ENCODE measurements at places on chromosomes 1 and 21.

GRCh38 chr21:46295996-46296752, 10.0 kb downstream of the YBEY start:
- no peak for DNase-seq

DNA sequence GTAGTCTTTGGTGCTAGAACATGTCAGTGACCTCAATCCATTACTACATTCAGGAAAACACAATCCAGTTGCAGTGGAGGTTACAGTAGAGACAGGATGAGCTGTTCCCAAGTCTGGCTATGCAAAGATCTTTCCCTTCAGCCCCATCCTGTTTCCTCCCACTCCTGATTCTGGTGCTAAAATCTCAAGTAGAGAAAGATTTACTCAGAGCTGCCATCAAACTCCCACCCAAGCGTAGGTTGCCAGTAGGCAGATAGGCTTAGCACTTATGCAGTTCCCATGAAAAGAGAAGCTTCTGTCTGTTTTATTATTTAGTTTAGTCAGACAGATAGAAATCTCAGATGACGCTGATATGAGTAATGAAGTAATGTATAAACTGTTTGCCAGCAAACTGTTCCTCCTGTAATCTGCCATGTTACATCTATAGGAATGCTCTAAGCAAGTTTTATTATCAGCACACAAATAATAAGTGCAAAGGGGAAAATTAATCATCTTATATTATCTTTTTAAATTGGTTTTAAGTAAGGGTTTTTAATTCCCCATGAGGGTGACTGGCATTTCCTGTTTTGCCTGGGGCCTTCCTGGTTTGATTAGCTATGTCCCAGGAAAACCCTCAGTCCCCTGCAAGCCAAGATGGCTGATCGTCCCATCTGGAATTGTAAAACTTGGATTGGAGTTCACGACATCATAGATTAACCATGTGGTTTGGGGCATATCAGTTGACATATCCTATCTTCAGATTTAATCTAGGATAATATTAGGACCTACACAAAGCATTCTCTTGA, 188.3 kb upstream of the PALMD start:
- no peak for DNase-seq

DNA sequence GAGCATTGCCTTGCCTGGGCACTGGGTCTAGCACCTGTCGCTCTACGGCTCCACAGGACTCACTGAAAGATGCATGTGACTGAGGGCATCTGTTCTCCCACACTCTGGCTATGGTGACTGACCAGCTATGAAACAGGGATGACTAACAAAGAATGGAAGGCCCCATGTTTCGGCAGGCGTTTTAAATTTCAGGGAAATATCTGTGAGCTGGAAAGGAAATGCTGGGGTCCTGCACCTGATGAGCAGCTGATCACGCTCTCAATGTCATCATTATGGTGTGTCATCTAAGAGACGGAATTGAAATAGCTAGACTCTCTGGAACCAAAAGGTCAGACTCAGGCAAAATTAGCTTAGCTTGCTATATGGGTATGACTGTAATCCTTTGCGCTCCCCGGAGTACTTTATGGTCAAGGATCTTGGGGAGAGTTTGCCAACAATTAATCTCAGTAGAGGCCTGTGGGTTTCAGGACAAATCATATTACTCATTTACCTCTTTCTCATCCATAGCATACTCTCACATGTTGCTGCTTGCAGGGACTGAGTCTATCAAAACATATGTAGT, 24.5 kb upstream of the PALMD start:
- DNase-seq, result no peak

DNA sequence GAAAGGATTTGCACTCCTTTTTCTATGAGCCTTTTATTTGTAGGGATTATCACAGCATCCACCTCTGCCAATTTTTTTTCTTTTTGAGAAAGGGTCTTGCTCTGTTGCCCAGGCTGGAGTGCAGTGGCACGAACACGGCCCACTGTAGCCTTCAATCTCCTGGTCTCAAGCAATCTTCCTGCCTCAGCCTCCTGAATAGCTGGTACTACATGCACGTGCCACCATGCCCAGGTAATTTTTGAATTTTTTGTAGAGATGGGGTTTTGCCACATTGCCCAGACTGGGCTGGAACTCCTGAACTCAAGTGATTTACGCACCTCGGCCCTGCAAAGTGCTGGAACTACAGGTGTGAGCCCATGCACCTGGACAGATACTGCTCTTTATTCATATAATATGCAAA, 2.1 kb downstream of the SAMSN1 start:
- no peak for DNase-seq

- no peak for DNase-seq
Measured at GRCh38 chr1:198519639-198520501, 20.6 kb downstream of the ATP6V1G3 start.

GRCh38 chr21:39775816-39776215, 30.8 kb downstream of the IGSF5 start:
- DNase-seq, result no peak

DNA sequence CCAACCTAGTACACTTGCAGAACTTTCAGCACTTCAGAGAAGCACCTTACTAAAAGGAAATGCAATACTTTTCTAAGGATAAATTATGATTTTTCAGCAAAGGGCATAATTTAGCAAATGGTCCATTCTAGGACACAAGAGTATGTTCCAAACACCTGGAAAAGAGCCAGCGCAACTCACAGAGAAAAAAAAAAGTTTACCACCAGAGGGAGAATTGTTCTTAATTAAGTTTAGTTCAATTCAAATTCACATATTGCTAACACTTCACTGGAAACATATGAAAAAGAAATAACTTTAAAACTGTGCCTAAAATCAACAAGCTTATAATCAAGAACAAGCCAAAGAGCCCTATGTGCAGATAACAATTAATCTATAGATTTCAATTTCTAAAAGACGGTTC, 338.1 kb downstream of the SEC16B start:
- DNase-seq, result no peak

- peak; percentile 85 for DNase-seq
Measured at GRCh38 chr1:43453442-43454269, at the start of gene HYI. HYI (minus strand) TSS chr1:43453931; CDS start chr1:43453793, 138 bp downstream.

GRCh38 chr21:34617753-34618339, 2.9 kb upstream of the RCAN1 start:
- no peak for DNase-seq

GRCh38 chr1:223209293-223209898, 66.3 kb upstream of the TLR5 start:
- no peak for DNase-seq

- DNase-seq, result no peak
Measured at GRCh38 chr1:83671586-83671985, 327.3 kb downstream of the TTLL7 start.

- DNase-seq, result no peak
Measured at GRCh38 chr1:186231861-186232436, 143.1 kb downstream of the TPR start.

- DNase-seq, result no peak
Measured at GRCh38 chr1:75796376-75797272, at the start of gene MSH4. MSH4 (plus strand) TSS chr1:75796882; CDS start chr1:75796986, 104 bp downstream.

GRCh38 chr1:5691795-5692509, 300.3 kb downstream of the NPHP4 start:
- DNase-seq, result no peak

DNA sequence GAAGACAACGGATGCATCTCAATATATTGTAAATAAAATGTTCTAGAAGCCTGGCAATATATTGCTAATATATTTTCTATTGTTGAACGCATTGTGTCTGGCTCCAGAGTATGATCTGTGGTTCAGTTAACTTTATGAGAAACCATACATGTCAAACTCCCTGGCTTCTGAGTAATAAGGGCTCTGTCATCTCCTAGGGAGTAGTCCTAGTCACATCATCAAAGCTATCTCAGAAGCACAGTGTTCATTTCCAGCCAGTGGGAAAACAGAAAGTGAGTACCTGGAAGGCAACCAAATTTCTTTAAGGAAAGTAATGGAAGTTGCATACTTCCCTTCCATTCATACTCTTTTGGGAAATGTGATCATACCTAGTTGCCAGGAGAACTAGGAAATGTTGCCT, 27.0 kb upstream of the ST6GALNAC5 start:
- no peak for DNase-seq

- peak; percentile 24 for DNase-seq
Measured at GRCh38 chr1:55276671-55277376, 61.7 kb upstream of the USP24 start.

GRCh38 chr1:1540090-1540817, at the start of gene TMEM240:
TMEM240 (minus strand) TSS chr1:1540624; CDS start chr1:1540346, 278 bp downstream.
- peak; percentile 72 for DNase-seq

GRCh38 chr21:45507523-45507875, 34.7 kb downstream of the SLC19A1 start:
- DNase-seq, result no peak

GRCh38 chr1:51281807-51282206, 45.7 kb downstream of the RNF11 start:
- DNase-seq, result no peak

DNA sequence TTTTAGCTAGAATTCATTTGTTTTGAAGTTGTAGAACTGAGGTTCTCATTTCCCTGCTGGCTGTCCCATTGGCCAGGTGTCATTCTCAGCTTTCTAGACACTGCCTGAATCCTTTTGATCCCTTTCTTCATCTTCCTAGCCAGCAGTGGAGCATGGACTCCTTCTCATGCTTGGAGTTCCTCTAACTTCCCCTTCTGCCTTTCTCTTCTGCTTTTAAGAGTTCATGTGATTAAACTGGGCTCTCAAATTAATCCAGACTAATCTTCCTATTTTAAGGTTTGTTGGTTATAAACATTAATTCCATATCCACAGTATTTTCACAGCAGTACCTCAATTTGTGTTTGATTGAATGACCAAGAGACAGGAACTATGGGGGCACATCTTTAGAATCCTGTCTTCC, 52.3 kb downstream of the ADAMTS5 start:
- DNase-seq, result no peak

DNA sequence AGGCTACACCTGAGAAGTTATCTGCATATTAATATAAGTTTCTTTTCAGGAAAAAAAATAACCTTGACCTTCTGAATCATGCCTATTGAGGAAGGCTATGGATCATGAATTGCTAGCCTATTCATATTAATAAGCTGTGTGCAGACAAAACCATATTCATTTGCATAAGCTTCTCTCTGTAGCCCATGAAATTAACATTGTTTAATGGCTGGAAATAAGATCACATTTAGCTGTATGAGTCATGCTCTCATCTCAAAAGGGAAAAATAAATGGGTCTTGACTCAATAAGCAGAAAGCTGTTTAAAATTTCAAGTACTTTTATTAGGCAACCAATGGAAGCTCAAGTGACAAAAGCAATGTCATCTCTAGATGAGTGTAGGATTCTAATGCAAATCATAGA, 330.0 kb upstream of the DEPDC1 start:
- no peak for DNase-seq

- DNase-seq, result no peak
Measured at GRCh38 chr1:46802081-46802480, 3.2 kb downstream of the CYP4B1 start.

- no peak for DNase-seq
Measured at GRCh38 chr1:942864-943533, 16.1 kb downstream of the NOC2L start.

GRCh38 chr21:38448671-38449385, 49.4 kb downstream of the ERG start:
- DNase-seq, result no peak

DNA sequence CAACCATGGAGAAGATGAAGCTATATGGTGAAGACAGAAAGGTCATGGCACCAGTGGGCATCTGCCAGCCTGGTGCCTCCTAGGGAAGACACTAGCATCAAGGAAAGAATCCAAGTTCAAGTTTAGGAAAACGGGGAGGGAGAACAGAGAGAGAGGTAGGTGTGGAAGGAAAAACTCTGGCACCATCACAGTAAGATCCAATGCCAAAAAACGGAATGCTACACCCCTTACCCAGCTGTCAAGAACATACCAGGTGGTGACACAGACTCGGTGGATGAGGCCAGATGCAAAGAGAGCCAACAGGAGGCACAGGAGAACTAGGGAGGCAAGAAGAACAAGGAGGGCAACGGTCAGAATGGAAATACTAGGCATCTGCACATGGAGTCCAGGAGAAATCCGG, 3.6 kb downstream of the KRTCAP2 start:
- no peak for DNase-seq

GRCh38 chr1:194394676-194395075, 1208.3 kb upstream of the B3GALT2 start:
- DNase-seq, result peak; percentile 38

DNA sequence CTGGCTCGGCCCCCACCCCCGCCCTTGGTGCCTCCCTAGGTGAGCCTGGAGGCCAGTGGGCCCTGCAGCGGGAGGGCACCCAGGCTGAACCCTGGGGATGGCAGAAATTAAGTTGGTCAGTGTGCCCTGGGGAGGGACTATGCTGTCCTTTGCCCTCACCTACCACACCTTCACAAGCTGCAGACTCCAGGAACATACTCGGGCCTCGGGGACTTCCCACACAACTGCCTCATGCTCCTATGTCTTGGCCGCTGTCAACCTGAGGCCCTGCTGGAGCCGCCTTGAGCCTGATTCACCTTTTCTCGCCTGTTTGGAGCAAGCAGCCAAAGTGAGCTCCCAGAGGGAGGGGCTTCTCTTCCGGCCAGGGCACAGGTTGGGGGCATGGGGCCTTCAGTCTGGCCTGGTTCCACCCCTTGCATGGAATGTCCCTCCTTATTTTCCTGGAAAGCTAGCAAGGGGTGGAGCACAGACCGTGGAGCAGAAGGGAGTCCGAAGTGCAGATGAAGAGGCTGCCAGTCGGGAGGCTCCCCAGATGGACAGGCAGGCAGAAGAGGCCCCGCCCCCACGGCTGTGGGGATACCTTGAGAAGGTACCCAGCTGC, 24.7 kb downstream of the KNCN start:
- no peak for DNase-seq

DNA sequence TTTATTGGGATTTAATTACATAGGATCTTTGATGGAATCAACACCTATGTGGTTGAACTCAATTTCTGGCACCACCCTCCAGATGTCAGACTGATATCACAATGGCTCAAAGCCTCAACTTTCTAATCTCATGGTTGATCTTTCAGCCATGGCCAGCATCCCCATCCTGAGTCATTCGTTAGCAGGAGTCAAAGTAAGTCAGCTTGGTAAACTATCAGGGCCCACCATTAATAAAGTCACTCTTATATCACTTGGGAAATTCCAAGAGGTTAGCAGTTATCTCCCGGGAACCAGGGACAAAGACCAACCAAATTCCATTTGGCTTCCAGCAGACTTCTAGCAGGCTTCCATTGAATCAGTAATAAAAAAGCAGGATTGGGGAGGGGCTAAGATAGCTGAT, 50.7 kb upstream of the TNFSF4 start:
- no peak for DNase-seq

DNA sequence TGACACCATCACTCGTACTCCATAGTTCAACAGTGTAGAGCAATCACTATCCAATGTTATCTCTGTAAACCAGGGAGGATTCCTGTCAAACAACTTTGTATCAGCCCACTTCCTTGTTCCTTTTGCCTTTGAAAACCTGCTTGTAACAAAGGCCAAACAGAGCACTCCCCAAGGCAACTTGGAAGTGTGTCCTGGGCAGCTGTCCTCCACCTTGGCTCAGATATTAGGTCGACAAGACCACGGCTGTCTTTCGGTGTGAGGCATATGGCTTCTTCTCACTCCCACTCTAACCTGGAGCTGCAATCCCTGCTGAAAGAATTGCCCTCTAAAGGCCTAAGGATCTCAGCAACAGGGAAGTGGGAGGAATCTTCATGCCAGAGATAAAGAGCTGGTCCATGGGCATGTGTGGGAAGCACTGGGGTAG, 66.7 kb downstream of the ITPKB start:
- DNase-seq, result no peak

- DNase-seq, result no peak
Measured at GRCh38 chr1:225897595-225898514, 8.9 kb upstream of the LEFTY1 start.

- peak; percentile 70 for DNase-seq
Measured at GRCh38 chr1:91020967-91021685, 709 bp downstream of the ZNF644 start.

GRCh38 chr1:32684167-32684811, 18.3 kb downstream of the SYNC start:
- no peak for DNase-seq

- DNase-seq, result no peak
Measured at GRCh38 chr1:246622035-246622652, 55.9 kb downstream of the CNST start.

Measured in midbrain (tissue), 1 donor.